ENCODE measurements at places on chromosomes 12 and 14.

GRCh38 chr12:19190292-19191031 is 60.9 kb downstream of the PLEKHA5 start:
- no peak for DNase-seq

GRCh38 chr14:64324895-64325294 is 30.7 kb upstream of the ESR2 start:
- no peak for DNase-seq

DNA sequence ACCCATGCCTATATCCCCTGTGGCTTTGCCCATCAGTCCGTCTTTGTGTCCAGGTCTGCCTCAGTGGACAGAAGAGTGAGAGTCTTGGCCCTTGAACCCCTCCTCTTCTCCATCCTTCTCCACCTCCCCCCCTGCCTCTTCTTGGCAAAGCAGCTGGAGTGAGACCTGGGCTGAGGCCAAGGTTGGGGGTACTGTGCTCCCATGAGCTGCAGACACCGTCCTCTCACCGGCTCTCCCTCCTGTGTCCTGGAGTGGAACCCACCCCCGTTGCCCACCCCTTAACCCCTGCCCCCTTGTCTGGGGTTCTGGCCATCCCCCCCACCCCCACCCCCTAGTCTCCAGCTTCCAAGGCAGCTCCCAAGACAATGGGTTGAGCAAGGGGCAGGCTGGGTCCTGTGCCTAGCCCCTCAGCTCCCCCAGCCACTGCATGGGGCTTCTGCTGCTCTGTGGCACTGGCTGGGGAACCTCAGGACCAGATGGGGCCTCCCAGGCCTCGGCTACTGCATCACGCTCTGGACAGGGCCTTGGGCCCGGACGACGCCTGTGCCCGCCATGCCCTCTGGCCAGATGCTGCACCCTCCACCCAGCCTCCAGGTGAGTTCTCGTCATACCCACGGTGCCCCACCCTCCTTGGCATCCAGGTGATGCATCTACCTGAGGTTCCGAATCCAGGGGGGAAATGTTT is 35.7 kb downstream of the RTL1 start:
- no peak for DNase-seq

- DNase-seq: no peak
Observed at GRCh38 chr12:13599176-13599575, 382.2 kb downstream of the GRIN2B start.

GRCh38 chr12:16349131-16349460 is 1.7 kb downstream of the MGST1 start:
- no peak for DNase-seq

GRCh38 chr14:104926619-104927431 is 2.1 kb downstream of the PLD4 start:
- no peak for DNase-seq

GRCh38 chr14:36279306-36280190 is 40.9 kb downstream of the MBIP start:
- no peak for DNase-seq

DNA sequence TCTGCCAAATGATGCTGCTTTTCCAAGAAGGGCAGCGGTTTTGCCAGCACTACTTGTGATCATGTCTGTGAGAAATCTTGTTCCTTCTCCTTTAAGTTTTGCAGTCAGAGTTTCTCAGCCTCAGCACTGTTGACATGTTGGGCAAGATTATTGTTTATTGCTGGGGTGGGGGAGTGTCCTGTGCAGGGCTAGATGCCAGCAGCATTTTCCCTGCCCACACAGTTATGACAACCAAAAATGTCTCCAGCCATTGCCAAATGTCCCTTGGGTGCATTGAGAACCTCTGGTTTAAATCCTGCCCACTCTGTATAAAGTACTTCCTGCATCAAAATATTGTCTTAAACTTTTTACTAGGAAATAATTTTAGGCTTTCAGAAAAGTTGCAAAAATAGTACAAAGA is 20.0 kb downstream of the TMEM132C start:
- no peak for DNase-seq

DNA sequence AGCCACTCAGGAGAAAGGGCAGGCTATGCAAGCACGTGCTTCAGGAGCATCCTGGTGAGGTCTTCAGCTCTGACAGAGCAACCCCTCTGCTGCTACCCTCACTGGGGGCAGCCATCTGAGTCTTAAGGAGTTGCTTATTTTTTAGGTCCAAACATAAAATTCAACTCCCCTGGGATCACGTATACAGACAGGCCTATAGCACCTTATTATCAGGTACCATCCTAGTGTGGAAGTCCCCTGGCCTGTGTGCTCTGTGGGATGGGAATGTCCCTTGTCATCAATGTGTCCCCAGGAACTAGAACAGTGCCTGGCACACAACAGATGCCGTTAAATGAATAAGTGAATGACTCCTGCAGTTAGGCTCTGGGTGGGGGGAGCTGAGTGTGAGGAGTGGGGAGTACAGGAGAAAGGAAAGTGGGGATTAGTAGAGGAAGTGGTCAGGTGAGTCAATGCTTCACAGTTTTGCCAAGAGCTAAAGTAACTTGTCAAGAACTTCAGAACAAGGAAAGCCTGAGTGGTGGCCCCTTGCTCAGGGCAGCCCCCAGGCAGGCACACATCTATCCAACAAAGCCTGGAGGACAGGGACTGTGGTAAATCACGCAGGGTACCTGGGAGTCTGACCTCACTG is 33.5 kb downstream of the DAD1 start:
- DNase-seq: peak; percentile 50

- DNase-seq: no peak
Observed at GRCh38 chr12:55724226-55724939, 4.2 kb downstream of the RDH5 start.

DNA sequence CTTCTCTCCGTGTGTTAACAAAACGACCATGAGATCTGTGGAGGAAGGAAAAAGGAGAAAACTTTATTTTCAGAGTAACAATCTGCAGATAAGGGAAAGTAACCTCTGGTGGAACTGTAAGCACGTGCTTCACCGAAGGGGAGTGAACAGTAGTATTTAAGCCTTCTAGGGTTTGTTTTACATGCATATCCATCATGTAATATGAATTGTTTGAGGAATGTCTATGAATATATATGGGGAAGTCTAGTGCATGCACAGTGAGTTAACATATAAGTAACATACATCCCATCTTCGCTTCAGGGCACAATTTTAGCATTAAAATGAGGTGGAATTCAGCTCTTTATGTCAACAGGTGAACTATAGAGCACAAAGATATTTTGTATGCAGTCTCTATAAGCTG is 101.1 kb downstream of the FUT8 start:
- DNase-seq: no peak

- no peak for DNase-seq
Observed at GRCh38 chr14:104319491-104320241, 181.3 kb downstream of the KIF26A start.

DNA sequence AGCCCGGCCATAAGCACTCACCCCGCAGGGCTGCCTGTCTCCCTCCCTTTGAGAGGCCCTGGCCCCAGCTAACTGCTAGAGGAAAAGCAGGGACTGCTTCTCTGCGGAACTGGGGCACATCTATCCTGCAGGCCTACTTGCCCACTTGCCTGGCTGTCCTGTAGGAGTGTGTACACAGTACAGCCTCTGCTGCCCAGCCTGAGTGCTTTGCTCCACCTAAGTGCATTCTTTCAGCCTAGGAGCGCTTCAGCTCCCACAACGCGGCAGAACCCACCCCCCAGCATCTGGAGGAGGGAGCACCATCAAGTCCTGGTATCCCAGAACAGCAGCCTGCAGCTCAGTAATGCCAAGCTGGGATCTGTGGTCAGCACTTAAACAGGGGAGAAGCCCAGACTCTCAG is 79.9 kb upstream of the CD163 start:
- no peak for DNase-seq

DNA sequence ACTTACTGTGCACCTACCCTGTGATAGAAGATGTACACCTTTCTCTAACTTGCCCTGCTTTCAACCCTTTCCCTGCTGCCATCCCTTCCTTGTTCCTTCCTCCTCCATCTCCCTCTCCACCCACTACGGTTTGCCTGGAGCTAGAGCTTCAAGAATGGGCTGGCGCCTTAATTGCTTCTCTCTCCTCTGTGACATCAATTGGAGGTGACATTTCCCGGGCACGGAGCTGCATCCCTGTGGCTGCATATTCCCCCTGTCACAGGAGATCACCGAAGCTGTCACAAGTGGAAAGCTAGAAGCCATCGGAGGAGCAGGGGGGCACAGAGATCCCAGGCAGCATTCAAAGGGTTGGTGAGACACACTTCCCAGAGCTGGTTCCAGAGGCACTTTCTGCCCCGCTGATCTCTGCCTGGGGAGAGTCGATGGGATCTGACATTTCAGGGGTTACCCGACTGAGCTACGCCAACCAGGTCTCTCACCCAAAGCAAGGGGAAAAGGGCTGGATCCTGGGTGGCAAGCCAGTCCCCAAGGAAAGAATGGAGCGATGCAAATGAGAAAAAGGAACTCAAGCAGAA is 604.9 kb downstream of the MED13L start:
- no peak for DNase-seq

DNA sequence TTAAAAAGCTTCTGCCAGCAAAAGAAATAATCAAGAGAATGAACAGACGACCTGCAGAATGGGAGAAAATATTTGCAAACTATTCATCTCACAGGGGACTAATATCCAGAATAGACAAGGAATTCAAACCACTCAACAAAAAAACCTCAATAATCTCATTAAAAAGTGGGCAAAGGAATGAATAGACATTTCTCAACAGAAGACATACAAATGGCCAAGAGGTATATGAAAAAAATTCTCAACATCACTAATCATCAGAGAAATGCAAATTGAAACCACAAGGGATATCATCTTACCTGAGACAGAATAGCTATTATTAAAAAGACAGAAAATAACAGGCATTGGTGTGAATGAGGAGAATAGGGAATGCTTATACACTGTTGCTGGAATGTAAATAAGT is 270.0 kb downstream of the DACT1 start:
- no peak for DNase-seq

DNA sequence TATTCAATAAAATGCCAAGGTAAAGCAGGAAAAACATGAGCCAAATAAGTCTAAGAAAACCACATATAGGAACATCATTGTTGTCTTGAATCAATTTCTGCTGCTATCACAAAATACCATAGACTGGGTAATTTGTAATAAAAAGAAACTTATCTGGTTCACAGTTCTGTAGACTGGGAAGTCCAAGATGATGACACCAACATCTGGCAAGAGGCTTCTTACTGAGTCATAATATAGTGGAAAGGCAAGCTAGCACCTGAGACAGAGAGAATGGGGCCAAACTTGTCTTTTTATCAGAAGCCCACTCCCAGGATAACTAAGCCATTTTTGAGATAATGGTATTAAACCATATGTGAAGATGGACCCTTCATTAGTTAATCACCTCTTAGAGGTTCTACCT is 975.9 kb downstream of the FLRT2 start:
- no peak for DNase-seq

DNA sequence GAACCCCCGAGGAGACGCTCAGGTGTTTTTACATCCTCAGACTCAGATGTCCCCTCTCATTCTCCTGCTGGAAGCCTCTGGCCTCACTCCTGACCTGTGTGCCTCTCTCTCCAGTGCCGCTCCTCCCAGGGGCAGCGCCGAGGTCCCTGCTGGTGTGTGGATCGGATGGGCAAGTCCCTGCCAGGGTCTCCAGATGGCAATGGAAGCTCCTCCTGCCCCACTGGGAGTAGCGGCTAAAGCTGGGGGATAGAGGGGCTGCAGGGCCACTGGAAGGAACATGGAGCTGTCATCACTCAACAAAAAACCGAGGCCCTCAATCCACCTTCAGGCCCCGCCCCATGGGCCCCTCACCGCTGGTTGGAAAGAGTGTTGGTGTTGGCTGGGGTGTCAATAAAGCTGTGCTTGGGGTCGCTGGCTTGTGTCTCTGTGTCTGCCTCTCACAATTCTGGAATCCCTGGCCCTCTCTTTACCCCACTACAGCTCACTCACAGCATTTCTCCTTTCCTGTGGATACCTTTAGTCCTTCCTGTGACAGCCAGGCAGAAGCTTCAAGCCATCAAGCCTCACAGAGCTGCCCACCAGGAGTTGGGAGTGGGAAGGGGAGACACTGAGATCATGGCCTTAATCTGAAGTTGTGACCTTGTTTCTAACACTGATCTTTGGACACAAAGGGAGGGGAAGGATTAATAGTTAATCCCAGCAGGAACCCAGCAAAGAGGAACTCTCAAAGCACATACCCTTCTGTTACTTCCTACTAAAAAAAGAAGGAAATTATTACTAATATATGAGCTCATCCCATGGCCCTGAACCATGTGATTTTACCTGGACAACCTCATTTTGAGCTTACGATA is 1.1 kb upstream of the SOAT2 start:
- DNase-seq: no peak

GRCh38 chr12:46701356-46701755 is 124.4 kb downstream of the SLC38A4 start:
- no peak for DNase-seq

GRCh38 chr12:123645878-123646277 is 12.2 kb downstream of the GTF2H3 start:
- DNase-seq: no peak

DNA sequence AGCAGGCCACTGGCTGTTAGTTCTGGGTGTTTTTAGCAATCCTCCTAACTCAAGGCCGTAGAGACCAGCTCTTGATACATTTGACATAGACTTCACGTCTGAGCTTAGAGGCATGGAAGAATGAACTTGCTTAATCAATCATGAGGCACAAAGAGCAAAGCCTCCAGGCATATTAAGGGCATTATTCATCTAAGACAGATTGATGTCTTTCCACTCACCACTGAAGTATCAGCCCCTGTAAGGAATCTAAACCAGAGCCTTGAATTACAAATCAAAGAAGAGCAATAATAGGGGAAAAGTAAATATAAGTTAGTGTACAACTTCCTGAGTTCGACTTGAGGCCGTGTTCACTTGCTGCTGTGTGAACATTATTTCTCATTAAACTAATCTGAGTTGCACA is 1470.7 kb downstream of the AACS start:
- DNase-seq: no peak

DNA sequence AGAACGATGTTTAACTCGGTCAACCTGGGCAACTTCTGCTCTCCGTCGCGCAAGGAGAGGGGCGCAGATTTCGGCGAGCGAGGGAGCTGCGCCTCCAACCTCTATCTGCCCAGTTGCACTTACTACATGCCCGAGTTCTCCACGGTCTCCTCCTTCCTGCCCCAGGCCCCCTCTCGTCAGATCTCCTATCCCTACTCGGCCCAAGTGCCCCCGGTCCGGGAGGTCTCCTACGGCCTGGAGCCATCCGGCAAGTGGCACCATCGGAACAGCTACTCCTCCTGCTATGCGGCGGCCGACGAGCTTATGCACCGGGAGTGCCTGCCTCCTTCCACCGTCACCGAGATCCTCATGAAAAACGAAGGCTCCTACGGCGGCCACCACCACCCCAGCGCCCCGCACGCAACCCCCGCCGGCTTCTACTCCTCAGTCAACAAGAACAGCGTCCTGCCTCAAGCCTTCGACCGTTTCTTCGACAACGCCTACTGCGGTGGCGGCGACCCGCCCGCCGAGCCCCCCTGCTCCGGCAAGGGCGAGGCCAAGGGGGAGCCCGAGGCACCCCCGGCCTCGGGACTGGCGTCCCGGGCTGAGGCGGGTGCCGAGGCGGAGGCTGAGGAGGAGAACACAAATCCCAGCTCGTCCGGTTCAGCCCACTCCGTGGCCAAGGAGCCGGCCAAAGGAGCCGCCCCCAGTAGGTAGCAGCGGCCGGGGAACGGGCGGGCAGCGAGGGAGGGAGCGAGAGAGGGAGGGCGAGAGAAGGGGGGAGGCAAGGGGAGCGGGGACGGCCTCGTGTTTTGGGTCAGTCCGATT is 513 bp downstream of the HOXC11 start:
- DNase-seq: no peak
